Panc1 (cell line): ENCODE measurements at places on chromosomes 11 and 22.

- DNase-seq: no peak
These were observed 46.0 kb upstream of the OR9Q1 start for GRCh38 chr11:57977709-57978108.

GRCh38 chr11:40099426-40100161, 1359.9 kb downstream of the LRRC4C start:
- no peak for DNase-seq

DNA sequence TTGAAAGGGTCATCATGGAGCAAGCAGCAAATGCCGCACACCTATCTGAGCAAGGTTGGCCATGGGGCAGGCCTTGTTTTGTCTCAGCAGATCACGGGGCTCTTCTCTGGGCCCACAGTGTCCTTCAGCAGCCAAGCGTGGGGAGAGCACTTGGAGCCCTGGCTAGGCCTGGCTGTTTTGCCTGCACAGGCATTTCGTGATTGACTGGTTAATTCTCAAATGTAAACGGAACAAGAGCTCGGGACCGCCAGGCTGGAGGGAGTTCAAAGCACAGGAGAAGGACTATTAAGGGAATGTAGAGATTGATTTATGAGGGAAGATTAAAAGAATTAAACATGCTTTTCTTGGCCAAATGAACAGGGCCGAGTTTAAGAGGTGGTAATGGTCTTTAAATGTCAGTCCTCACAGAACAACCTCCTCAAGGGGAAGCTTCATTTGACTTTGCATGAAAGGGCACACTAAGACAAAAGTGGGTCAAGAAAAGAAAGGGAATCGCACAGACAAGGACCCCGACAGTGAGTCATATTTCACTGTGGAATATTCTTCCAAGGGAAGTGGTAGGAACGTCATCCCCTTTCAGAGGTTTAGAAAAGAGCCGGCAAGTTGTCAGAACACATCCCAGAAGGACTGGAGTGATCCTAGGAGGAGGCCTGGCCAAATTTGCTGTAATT, 20.7 kb downstream of the SPON1 start:
- no peak for DNase-seq

DNA sequence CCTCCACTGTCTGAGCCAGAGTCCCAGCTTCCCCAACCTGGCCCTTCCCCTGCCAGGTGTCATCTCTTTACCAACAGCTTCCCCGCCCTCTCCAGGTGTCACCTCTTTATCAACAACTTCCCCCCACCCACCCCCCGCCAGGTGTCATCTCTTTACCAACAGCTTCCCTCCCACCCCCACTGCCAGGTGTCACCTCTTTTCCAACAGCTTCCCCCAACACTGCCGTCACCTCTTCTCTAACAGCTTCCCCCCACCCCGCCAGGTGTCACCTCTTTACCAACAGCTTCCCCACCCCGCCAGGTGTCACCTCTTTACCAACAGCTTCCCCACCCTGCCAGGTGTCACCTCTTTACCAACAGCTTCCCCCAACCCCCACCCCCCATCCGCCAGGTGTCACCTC, 29.8 kb upstream of the TTLL12 start:
- DNase-seq: no peak
